ENCODE measurements at places on chromosomes 7 and 10.

DNA sequence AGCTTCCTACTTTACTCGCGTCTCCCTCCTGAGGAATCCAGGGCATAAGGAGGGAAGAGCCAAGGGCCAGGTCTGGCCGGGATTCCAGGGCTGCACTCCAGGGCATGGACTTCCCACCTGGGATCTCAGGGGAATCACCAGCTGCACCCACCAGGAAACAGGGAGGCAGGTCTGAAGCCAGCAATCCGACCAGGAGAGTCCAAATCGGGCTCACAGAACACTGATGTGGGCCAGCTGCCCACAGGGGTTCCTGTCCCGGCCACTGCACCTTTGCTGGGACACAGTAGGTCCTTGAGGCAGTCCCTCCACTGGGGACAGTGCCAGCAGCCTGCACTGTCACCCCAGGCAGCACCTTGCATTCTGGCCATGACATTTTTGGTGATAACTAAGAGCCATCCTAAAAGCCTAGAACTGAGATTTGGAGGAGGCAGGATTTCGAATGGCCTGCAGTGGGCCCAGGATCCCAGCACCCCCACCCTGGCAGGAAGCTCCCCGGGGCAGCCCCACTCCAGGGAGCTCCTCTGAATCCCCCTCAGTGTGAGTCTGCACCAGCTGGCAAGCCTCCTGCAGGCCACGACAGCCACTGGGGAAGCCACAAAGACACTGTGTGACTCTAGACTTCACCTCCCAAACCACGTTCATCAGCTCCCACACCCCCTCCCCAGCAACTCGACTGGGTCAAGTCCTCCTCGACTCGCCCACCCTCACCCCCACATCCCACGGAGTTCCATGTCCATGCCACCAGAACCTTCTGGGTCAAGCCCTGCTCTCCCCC is 71.5 kb upstream of the PPP2R2D start:
- no peak for DNase-seq

DNA sequence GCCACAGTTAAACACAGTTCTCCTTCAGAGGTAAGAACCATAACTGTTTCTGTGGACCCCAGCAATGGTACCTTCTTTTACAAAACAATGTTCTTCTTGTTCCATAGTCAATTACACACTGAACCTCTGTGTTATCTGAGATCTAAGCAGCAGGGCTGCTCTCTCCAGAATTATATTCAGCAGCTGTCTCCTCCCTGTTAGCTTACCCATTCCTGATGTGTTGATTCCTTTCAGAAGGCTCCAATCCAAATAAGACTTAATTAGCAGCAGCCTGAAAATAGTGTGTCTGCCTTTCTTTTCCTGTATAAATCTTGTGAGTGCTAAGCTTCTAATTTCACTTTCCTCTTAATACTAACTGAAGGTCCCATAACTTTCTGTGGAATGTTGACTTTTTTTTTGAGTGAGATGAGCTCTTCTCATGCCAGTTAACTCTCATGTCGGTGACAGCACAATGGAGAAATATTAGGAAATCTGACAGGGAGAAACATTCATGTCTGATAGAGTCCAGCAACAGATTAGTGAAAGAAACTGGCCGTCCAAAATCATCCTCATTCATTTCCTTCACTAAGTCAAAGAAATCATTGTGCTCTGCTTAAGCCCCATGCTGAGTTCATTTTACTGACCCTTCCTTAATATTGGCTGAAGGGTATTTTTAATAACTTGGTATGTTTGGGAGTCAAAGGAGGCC is 226.5 kb downstream of the PRKG1 start:
- no peak for DNase-seq

DNA sequence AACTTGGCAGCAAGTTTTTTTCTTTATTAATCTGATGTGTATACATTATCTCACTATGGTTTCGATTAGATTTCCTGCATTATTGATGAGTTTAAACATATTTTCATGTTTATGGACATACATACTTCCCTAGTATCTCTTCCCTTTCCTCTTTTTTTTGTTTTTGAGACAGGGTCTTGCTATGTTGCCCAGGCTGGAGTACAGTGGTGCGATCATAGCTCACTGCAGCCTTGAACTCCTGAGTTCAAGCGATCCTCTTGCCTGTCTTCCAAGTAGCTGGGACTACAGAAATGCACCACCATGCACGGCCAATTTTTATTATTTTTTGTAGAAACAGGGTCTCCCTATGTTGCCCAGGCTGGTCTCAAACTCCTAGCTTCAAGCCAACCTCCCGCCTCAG is 18.9 kb downstream of the BAZ1B start:
- no peak for DNase-seq

GRCh38 chr7:157775021-157775559 is 438.3 kb downstream of the DNAJB6 start:
- no peak for DNase-seq

GRCh38 chr7:105365541-105366534 is 22.9 kb downstream of the SRPK2 start:
- no peak for DNase-seq

DNA sequence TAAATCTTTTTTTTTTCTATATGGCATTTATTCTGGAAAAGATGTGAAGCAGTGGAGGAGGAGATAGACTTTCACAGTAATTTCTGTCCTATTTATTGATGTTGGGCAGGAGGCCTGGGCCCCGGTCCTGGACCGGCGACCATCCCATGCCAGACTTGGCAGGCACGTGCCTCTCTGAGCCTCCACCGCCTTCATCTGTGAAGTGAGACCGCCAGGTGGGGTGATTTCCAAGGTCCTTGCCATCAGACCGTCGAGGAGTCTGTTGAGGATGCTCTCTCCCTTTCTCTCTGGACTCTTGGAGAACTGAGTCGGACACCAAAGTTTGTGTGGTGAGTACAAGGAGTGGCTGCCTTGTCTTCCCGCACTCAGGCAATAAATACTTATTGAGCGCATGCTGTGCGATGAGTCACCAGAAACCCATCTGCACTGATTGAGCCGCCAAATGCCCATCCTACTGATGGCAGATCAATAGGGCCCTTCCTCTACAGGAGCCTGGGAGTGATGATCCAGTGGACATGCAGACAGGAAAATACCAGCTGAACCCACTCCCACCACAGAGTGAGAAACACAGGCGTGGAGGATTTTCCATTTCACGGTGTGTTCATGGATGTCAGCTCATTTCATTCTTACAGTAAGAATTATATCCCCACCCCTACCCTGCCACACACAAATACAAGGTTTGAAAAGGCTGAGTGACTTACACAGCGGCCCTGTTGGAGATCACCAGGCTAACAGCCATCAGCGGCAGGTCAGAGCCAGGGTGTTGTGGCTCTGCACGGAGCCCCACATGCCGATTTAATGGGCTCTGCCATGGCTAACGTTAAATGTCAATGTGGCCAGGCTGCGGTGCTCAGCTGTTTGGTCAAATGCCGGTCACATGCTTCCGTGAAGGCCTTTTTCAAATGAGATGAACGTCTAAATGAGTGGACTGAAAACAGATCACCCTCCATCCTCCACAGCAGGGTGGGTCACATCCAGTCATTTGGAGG is 11.5 kb upstream of the PRKAG2 start:
- no peak for DNase-seq

- no peak for DNase-seq
These were observed 33.6 kb upstream of the BICC1 start for GRCh38 chr10:58479045-58479444.
